ENCODE measurements at places on chromosomes 2 and 18. TPM values are rescaled to one million over a fixed set of nuclear protein-coding genes. Genes with fewer than 3 reads are reported as not detected.

DNA sequence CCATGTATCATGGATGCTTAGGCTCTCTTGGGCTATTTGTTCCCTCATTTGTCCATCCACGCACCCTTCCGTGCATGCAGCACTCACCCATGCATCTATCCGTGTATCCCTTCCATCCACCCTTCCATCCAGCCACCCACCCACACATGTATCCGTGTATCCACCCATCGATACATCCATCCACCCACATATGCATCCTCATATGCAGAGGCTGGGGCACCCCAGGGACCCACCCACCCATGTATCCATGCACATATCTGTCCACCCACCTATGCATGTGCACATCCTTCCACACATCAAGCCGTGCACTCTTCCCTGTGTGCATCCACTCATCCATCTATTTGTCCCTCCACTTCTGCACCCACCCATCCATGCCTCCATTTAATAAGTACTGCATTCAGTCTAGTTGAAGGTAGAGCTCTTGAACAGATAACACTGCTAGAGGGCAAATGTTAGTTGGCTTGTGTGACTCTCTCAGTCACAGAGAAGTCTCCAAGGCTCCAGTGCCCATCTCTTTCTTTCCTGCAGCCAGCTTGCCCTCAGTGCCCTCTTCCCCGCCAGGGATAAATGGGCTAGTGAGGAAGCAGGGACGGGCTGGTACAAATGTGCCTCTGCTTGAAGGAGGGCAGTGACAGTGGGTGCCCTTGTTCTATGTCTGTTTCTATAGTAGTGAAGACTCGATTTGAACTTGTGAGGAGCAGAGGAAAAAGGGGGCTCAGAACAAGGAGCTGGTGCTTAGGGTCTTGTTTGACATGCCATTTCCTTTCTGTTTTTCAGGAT lies 61.5 kb downstream of the EMILIN2 start:
- no peak for DNase-seq
- H3K36me3 ChIP-seq = no peaks in the 10 kb centered on the region
- H3K27ac ChIP-seq = no peak overlapping the region
- no peak overlapping the region for H3K4me3 ChIP-seq
- no peaks in the 10 kb centered on the region for H3K4me1 ChIP-seq

GRCh38 chr2:173119069-173119807 lies 43.6 kb downstream of the MAP3K20 start:
- H3K27me3 ChIP-seq = no peaks in the 10 kb centered on the region
- peak overlapping the region; percentile 27 for H3K27ac ChIP-seq
- peak; percentile 28 for DNase-seq
- H3K4me3 ChIP-seq = no peak overlapping the region
- H3K4me1 ChIP-seq = no peaks in the 10 kb centered on the region

DNA sequence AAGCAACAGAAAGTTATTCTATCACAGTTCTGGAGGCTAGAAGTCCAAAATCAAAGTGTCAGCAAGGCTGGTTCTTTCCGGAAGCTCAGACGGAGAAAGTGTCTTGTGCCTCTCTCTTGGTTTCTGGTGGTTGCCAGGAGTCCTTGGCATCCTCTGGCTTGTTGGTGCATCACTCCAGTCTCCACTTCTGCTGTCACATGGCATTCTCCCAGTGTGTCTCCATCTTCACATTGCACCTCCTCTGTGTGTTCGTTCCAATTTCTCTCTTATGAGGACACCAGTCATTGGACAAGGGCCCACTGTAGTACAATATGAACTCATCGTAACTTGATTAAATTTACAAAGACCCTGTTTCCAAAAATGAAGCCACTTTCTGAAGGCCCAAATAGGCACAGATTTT lies 175.4 kb upstream of the ATP5MC3 start:
- no peak overlapping the region for H3K4me3 ChIP-seq
- no peaks in the 10 kb centered on the region for H3K36me3 ChIP-seq
- H3K4me1 ChIP-seq = no peaks in the 10 kb centered on the region
- no peaks in the 10 kb centered on the region for H3K27me3 ChIP-seq
- DNase-seq = no peak

GRCh38 chr2:64605026-64605471 lies 48.7 kb downstream of the SERTAD2 start:
- H3K4me1 ChIP-seq = peaks cover 19% of the 10 kb centered on the region
- DNase-seq = no peak
- H3K4me3 ChIP-seq = no peak overlapping the region

GRCh38 chr2:179275253-179276012 lies 10.8 kb upstream of the SESTD1 start:
- no peaks in the 10 kb centered on the region for H3K4me1 ChIP-seq
- no peak overlapping the region for H3K27ac ChIP-seq
- no peak overlapping the region for H3K4me3 ChIP-seq
- no peak for DNase-seq
- no peaks in the 10 kb centered on the region for H3K36me3 ChIP-seq

GRCh38 chr2:153819074-153819473 lies 52.6 kb upstream of the GALNT13 start:
- no peak overlapping the region for H3K27ac ChIP-seq
- H3K27me3 ChIP-seq = no peaks in the 10 kb centered on the region
- no peaks in the 10 kb centered on the region for H3K36me3 ChIP-seq
- no peak overlapping the region for H3K4me3 ChIP-seq

- DNase-seq = no peak
- no peaks in the 10 kb centered on the region for H3K27me3 ChIP-seq
- H3K36me3 ChIP-seq = no peaks in the 10 kb centered on the region
Observed at GRCh38 chr2:220270481-220271070, 643.1 kb downstream of the SLC4A3 start.

GRCh38 chr2:190881084-190881597 lies 520 bp downstream of the GLS start:
- H3K27ac ChIP-seq = peak overlapping the region; percentile 92
- H3K36me3 ChIP-seq = no peaks in the 10 kb centered on the region
- DNase-seq = no peak
- H3K4me1 ChIP-seq = no peaks in the 10 kb centered on the region
- H3K27me3 ChIP-seq = no peaks in the 10 kb centered on the region

DNA sequence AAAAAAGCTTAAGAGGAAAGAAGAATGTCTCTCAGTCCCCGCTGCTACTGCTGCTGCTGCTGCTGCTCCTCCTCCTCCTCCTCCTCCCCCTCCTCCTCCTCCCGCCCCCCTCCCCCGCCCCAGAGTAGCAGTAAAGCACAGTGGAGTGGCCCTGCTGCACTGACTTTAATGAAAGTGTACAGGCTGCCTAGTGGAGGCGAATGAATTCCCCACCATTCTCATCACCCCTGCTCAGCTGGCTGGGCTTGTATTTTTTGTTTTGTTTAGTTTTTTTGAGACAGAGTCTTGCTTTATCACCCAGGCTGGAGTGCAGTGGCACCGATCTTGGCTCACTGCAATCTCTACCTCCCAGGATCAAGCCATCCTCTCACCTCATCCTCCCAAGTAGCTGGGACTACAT lies 34.3 kb downstream of the GORASP2 start:
- H3K36me3 ChIP-seq = peaks cover 56% of the 10 kb centered on the region
- DNase-seq = no peak
- H3K27me3 ChIP-seq = no peaks in the 10 kb centered on the region
- no peak overlapping the region for H3K27ac ChIP-seq
- peaks cover 3% of the 10 kb centered on the region for H3K4me1 ChIP-seq

GRCh38 chr2:44246436-44246835 lies 28.8 kb upstream of the SLC3A1 start:
- no peaks in the 10 kb centered on the region for H3K36me3 ChIP-seq
- H3K4me3 ChIP-seq = no peak overlapping the region
- DNase-seq = no peak

GRCh38 chr2:102442967-102443828 lies 20.2 kb downstream of the IL18RAP start:
- no peaks in the 10 kb centered on the region for H3K36me3 ChIP-seq
- no peaks in the 10 kb centered on the region for H3K4me1 ChIP-seq
- no peak overlapping the region for H3K4me3 ChIP-seq
- no peaks in the 10 kb centered on the region for H3K27me3 ChIP-seq

DNA sequence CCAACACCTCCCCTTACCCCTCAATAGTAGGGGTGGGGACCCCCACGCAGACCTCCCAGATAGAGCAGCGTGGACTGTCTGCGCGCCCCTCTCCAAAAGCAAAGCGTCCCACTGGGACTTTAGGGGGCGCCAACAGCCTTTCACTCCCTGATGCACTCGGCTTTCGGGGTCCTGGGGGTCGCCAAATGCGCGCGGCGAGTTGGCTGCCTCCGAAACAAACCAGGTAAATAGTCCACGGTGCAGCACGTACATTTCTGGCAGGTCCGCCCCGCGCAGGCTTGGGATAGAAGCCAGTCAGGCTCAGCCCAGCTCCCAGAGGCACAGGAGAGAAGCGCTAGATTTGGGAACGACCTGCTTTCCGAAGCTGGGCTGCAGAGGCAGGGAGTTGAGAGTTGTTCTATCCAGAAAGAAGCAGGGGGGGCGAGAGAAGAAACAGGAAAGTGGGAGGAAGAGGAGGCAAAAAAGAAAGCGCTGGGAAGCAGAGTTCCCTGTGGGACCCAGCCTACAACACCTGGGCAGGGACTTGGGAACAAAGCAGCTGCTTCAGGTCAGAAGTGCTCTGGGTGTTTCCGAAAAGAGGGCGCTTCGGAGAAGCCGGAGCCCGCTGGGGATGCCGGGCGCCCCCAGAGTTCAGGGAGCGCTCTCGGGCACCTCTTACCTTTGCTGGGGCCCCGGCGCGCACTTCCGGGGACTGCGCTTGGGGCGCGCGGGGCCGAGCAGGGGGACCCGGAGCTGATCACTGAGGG lies 544 bp downstream of the EVA1A start:
- H3K4me1 ChIP-seq = no peaks in the 10 kb centered on the region
- DNase-seq = peak; percentile 67
- H3K36me3 ChIP-seq = no peaks in the 10 kb centered on the region
- H3K27ac ChIP-seq = peak overlapping the region; percentile 85

GRCh38 chr2:216932863-216933548 lies 73.1 kb upstream of the TNP1 start:
- H3K27ac ChIP-seq = no peak overlapping the region
- no peaks in the 10 kb centered on the region for H3K4me1 ChIP-seq
- no peak for DNase-seq
- no peaks in the 10 kb centered on the region for H3K27me3 ChIP-seq

- no peak overlapping the region for H3K27ac ChIP-seq
- no peaks in the 10 kb centered on the region for H3K36me3 ChIP-seq
- no peaks in the 10 kb centered on the region for H3K4me1 ChIP-seq
- no peak for DNase-seq
- no peak overlapping the region for H3K4me3 ChIP-seq
Observed at GRCh38 chr2:219644801-219645480, 17.5 kb downstream of the SLC4A3 start.

- no peak overlapping the region for H3K4me3 ChIP-seq
- DNase-seq = no peak
- no peaks in the 10 kb centered on the region for H3K27me3 ChIP-seq
Observed at GRCh38 chr2:45614330-45614729, 3.3 kb upstream of the SRBD1 start.

GRCh38 chr2:189763908-189764661 lies 1.5 kb upstream of the OSGEPL1 start:
- H3K27ac ChIP-seq = no peak overlapping the region
- H3K27me3 ChIP-seq = no peaks in the 10 kb centered on the region
- no peaks in the 10 kb centered on the region for H3K36me3 ChIP-seq
- H3K4me3 ChIP-seq = no peak overlapping the region
- H3K4me1 ChIP-seq = peaks cover 13% of the 10 kb centered on the region
- no peak for DNase-seq

DNA sequence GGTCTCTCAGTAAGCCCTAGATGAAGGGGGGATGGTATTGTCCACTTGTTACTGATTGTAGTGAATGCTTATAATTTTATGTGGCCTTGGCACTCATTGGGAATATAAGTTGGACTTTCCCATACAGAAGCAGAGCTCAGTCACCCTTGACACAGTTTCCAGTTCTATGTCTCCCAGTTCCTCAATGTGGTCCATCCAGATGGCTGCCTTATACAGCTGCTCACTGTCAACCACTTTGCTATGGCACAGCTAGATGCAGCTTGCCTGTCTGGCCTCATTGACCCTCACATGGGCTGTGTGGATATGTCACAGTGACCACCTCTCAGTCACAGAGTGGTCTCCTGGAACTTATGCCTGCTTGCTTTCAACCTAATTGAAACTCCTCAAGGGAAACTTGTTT lies 21.7 kb downstream of the SLC39A6 start:
- peaks cover 9% of the 10 kb centered on the region for H3K36me3 ChIP-seq
- no peaks in the 10 kb centered on the region for H3K4me1 ChIP-seq
- no peak overlapping the region for H3K4me3 ChIP-seq
- DNase-seq = no peak
- no peaks in the 10 kb centered on the region for H3K27me3 ChIP-seq
- H3K27ac ChIP-seq = no peak overlapping the region

- H3K36me3 ChIP-seq = peaks cover 15% of the 10 kb centered on the region
- no peaks in the 10 kb centered on the region for H3K4me1 ChIP-seq
- DNase-seq = no peak
- no peaks in the 10 kb centered on the region for H3K27me3 ChIP-seq
- no peak overlapping the region for H3K27ac ChIP-seq
Observed at GRCh38 chr2:222942977-222943376, 82.1 kb downstream of the ACSL3 start.

DNA sequence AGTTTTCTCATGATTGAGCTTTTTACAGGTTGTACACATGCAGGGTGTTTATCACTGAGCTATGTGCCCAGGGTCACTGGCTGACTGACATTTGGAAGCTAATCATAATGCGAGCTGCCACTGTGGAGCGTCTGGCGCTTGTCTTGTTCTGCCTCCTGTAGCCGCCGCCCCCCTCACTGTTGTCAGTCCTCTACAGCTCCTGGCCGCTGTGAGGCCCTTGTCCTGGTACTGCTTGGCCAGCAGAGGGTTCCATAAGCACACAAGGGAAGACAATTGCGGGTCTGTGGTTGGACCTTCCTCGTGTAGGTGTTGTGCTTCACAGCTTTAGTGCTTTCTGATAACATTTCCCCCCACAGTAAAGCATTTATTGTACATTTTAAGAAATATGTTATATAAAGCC lies 105.6 kb upstream of the LDLRAD4 start:
- H3K4me1 ChIP-seq = peaks cover 6% of the 10 kb centered on the region
- H3K4me3 ChIP-seq = no peak overlapping the region
- DNase-seq = no peak
- no peaks in the 10 kb centered on the region for H3K36me3 ChIP-seq
- no peaks in the 10 kb centered on the region for H3K27me3 ChIP-seq

GRCh38 chr18:9737006-9737405 lies 28.9 kb downstream of the RAB31 start:
- no peak for DNase-seq
- H3K27ac ChIP-seq = no peak overlapping the region
- no peak overlapping the region for H3K4me3 ChIP-seq
- H3K4me1 ChIP-seq = no peaks in the 10 kb centered on the region

GRCh38 chr2:144896341-144896740 lies 376.4 kb upstream of the ZEB2 start:
- H3K36me3 ChIP-seq = no peaks in the 10 kb centered on the region
- H3K4me3 ChIP-seq = no peak overlapping the region
- no peaks in the 10 kb centered on the region for H3K4me1 ChIP-seq
- no peaks in the 10 kb centered on the region for H3K27me3 ChIP-seq

- H3K27me3 ChIP-seq = no peaks in the 10 kb centered on the region
- no peaks in the 10 kb centered on the region for H3K36me3 ChIP-seq
- H3K4me1 ChIP-seq = no peaks in the 10 kb centered on the region
- no peak overlapping the region for H3K4me3 ChIP-seq
- H3K27ac ChIP-seq = no peak overlapping the region
Observed at GRCh38 chr18:57674891-57675290, 53.3 kb upstream of the NARS1 start.

Gene SLC38A11
- total RNA-seq = 3.6 TPM

Gene REG1B
- not detected for total RNA-seq

Gene AKAIN1
- total RNA-seq = not detected

Gene GCKR
- total RNA-seq = 83.9 TPM

Gene CFAP221
- total RNA-seq = 1.2 TPM

Gene CIB4
- not detected for total RNA-seq

Gene PFN4
- total RNA-seq = not detected

Gene ZFP36L2
- 22.4 TPM for total RNA-seq

Gene MAL
- not detected for total RNA-seq

Gene CCDC150
- total RNA-seq = 1.2 TPM

Gene DSG4
- total RNA-seq = not detected
